ENCODE measurements at places on chromosomes 2 and 18.

DNA sequence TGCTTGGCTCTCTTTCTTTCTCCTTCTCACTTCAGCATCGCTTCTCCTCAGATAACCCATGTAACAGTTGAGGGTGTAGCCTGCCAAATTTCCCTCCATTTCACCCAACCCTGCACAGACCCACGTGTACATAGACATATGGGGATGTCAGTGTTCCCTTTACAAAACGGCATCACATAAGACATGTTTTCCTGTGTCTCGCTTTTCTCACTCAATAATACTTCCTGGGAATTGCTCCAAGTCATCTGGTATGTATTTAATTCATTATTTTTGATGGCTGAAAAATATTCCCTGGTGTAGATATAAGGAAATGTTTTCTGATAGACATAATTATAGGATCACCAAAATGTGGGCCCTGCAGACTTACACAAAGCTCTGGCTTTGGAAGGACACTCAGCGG lies 176.8 kb downstream of the LOXHD1 start:
- no peak for DNase-seq

- DNase-seq, result no peak
Measured at GRCh38 chr2:77512507-77512906, 9.7 kb downstream of the LRRTM4 start.

GRCh38 chr18:50320719-50321118 lies 33.2 kb upstream of the CXXC1 start:
- no peak for DNase-seq

- no peak for DNase-seq
Measured at GRCh38 chr2:58476556-58476955, 235.4 kb upstream of the FANCL start.

DNA sequence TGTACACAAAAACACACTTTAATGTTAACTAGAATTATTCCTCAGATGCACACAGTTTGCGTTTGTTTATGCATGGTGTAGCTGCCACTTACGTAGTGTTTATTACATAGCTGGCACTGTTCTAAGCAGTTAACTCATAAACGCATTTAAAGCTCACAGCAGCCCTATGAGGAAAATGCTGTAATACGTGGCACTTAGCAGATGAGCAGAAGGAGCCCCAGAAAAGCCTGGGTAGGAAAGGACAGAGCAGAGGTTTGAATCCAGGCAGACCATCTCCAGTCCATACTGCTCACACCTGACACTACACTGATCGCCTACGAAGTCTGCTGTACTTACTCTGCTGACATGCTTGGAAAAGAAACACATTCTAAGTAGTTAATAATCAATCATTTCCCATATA lies 66.6 kb downstream of the BCL2 start:
- no peak for DNase-seq

DNA sequence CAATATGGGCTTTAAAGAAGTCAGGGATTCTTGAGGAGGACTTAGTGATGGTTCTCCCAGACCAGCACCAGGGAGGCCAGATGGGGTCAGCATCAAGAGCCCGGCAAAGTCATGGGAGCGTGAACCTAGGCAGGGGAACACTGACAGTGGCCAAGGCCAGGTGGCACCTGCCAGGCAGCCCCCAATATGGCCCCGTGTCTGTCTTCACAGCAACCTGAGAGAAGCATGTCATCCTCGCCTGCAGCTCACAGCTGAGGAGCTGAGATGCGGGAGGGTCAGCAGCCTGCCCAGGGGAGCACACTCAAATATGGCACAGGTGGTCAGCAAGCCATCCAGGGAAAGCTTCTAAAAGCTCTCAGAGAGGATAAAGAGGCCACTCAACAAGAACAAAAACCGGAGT lies 105.7 kb upstream of the GPC1 start:
- DNase-seq, result no peak

DNA sequence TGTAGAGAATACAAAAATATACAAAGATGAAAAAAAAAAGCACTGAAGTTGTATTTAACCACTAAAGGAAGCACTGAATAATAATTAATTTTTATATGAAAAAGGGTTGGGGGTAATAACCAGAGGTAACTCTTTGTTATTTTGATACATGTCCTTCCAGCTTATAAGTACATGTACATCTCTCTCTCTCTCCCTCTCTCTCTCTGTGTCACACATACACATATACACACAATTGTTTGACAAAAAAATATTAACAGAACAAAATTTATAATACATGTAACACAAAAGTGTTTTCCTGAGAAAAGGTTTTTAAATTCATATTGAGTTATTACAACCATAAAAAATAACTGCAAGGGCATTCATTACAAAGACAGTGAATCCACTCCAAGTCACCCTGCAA lies 4.6 kb downstream of the WIPF1 start:
- no peak for DNase-seq

DNA sequence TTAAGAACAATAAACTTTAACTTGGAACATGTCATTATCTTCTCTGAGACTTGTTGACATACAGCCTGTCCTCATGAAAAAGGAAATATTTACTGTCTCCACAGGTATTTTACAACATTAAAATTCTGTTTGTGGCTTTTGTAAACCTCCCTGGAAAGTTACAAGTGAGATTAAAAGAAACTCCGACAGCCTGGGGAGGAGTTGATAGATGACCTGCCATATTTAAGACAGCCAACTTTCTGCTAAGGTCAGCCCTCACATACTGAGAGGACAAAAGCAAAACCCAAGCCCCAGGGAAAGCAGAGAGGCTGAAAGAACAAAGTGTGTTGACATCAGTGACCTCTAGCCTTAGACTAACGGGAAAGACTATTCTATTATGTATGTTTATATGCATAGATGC lies 350.2 kb downstream of the RIT2 start:
- no peak for DNase-seq

- DNase-seq, result no peak
Measured at GRCh38 chr2:2272841-2273240, 58.2 kb downstream of the MYT1L start.
